ENCODE measurements at places on chromosomes 1 and 21.
A peak's percentile ranks its signal among the peaks of the same experiment; 100 is the strongest.

DNA sequence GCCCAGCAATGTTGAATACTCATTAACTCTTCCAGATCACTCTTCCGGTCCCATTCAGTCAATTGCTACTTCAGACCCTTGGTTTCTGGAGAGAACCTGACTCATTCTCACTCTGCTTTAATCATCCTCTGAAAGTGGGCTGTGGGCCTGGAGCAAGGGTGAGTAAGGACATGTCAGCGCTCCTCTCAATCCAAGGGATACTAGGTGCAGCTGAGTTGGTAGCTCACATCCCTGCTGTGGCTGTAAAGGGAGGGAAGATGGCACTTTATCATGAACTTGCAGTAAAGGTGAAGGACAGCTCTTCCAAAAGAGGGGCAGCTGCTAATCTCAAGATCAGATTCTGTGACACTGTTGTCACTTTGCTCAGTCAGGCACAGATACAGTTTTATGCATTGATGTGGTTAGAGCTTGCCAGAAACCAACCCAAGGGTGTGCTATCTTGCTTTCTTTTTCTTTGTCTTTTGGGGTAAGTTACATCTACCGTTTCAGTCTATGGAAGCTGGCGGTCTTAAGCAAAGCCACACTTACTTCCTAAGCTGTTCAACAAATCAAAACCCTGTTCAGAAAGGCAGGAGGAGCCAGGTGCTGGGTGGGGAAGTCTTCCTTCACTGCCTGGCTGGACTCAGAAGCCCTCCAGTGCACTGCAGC lies 26.5 kb upstream of the NTPCR start:
- DNase-seq, result peak; percentile 30

GRCh38 chr1:154867064-154867825 lies 2.8 kb downstream of the KCNN3 start:
- DNase-seq, result no peak

DNA sequence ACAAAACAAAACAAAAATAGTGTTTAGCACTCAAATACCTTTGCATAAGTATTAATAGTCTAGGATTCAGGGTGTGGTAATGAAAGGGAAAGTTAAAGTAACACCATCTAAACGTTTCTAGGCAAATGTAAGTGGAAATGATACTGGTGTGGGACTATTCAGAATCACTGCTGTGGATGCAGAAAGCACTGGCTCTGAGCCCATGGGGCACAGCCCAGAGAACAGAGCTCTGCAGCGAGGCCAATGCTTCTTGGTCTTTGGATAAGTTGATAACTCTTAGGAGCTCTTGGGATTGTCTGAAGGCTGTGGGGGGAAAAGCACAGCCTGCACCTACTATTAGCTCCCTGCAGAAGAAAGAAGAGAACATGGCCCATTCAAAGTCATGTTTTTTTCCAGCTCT lies 21.4 kb upstream of the DNM3 start:
- DNase-seq, result no peak

GRCh38 chr1:1534401-1535154 lies 5.8 kb downstream of the TMEM240 start:
- no peak for DNase-seq

DNA sequence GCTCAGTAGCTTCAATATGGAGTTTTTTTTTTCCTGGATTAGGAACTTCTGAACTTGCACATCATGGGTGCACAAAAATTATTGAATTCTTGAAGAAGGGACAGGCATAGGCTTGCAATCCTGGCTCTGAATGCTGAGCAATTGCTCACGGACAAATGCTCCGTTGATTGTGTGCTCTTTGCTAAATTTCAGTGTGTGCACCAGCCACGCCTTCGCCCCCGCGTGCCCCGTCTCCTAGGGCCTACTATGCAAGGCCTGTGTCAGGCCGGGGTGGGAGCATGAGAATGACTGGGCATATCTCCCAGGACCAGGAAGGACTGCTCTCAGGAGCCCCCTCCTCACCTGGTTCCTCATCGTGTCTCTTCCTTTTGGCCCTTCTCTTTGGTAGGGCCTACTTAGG lies 17.4 kb downstream of the IL6R start:
- no peak for DNase-seq

- no peak for DNase-seq
Measured at GRCh38 chr1:112713466-112714312, 1.4 kb downstream of the PPM1J start.

DNA sequence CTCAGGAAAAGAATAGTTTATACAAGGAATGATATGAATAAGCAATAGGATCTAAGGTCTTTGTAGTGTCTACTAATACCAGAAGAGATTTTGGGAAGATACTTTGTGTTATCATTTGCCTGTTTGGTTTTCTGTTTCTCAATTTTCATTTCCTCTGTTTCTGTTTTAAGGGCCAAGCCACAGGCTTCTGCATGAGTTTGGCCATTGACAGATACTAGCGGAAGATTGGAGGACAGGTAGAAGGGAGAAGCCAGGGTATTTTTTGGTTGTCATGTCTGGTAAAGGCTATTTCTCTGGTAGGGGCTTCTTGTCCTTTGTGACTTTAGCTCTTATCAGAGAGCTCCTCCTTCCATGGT lies 51.4 kb downstream of the HS2ST1 start:
- no peak for DNase-seq

- DNase-seq, result no peak
Measured at GRCh38 chr1:80341021-80341420, 1334.5 kb upstream of the ADGRL4 start.

- DNase-seq, result no peak
Measured at GRCh38 chr1:233518344-233518743, 95.6 kb upstream of the KCNK1 start.

DNA sequence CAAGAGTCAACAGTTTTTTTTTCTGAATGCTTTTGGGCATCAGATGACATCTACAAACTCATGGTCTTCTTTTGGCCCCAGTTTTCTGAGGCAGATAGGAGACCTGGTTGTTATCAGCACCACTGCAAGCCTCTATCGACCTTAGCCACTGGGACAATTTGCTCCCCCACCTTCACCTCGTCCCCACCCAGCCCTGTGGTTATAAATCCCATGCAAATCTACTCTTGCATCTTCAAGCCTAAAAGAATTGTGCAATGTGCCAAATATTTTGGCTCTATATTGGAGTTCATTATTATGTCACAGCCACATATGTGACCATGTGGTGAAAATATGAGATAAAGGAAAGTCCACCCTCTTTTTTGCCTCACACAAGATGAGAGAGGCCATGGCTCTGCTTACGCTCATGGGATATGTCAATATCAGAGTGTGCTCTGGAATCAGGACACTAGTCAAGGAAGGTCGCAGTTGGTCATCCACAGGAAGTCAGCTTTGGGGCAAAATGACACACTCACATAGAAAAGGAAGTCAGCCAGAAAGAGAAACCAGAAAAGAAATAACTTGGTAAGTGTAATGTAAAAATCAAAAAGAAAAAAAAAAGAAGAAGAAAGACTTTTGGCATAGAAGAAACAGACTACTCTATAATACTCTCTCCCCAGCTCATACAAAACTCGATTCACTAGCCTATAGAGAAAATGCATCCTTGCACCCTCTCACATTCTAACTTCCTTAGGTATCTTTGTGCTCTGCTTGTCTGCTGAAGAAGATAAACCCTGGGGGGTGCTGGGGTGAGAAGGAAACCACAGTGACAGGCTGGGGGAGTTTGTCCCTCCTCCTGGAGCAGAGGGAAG lies 21.2 kb downstream of the SLC30A10 start:
- DNase-seq, result no peak

DNA sequence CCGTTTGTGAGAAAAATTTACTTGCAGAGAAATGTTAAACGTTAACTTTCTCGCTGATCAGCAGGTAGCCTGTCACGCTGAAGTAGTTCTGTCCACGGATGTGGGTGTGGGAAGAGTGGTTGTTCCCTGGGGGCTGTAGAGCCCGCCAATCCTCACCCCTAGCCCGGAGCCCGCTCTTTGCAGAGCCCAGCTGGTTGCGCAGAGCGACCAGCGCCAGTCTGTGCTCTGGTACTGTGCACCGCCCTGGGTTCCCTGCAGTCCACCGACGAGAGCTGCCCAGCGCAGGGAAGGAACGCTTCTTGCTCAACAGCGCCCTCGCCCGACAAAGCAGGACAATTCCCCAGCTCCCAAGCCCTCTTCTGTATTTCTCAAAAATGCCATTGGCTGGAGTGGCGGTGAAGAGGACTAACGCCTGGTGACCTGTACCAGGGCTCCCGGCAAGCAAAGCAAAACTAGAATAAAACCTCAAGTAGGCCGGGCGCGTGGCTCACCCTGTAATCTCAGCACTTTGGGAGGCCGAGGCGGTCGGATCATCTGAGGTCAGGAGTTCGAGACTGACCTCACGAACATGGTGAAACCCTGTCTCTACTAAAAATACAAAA lies 3.3 kb downstream of the RIPPLY3 start:
- peak; percentile 70 for DNase-seq

DNA sequence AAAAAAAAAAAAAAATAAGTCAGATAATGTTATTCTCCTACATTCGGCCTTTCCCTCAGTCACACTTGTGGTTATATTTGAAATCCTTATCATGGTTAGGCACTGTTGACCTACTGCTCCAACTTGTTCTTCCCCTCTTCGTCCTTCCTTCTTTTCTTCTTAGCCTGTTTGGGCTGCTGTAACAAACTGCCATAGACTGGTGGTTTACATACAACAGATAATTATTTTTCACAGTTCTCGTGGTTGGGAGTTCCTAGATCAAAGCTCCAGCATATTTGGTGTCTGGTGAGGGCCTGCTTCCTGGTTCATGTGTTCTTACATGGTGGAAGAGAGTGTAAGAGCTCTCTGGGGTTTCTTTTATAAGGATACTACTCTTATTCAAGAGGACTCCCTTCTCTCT lies 73.4 kb downstream of the RABGAP1L start:
- no peak for DNase-seq

- DNase-seq, result no peak
Measured at GRCh38 chr1:2976180-2976562, 45.1 kb upstream of the ACTRT2 start.

- no peak for DNase-seq
Measured at GRCh38 chr1:27000090-27000816, 6.8 kb downstream of the TRNP1 start.

DNA sequence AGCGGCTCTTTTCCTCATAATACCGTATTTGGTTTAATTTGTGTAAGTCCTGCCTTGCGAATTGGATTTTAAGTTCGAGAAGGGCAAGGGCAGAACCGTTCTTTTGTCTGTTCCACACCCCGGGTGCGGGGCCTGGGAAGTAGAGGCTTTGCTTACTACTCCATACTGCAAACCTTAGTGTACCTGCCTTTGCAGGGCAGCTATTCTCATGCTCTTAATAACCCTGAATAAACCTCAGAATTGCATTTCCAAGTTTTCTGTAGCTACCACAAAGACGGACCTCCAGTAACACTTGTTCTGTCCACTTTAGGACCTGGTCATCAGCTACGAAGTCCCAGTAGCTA lies 657 bp upstream of the HNRNPU start:
- DNase-seq, result no peak

DNA sequence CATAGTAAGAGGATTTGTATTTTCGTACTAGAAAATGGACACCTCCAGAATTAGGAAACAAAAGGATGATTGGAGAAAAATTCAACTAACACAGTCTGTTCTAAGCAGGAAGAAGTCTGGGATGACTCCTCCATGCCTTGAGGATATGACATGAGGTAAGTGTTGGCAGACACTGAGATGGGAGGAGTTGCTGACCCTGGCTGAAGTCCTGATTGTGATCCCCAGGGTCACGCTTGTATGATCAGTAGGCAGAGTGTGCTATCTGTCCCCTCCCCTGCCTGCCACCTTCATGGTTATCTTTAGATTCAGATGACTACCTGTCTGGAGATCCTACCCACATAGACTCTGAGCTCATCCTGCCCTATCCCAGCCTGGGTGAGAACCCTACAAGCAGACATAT lies 249.1 kb downstream of the C1orf94 start:
- no peak for DNase-seq

- no peak for DNase-seq
Measured at GRCh38 chr1:204802401-204803175, 68.1 kb upstream of the NFASC start.

- DNase-seq, result no peak
Measured at GRCh38 chr1:93443454-93443853, 4.5 kb upstream of the FNBP1L start.

- DNase-seq, result no peak
Measured at GRCh38 chr1:153886127-153886526, 36.6 kb downstream of the GATAD2B start.

DNA sequence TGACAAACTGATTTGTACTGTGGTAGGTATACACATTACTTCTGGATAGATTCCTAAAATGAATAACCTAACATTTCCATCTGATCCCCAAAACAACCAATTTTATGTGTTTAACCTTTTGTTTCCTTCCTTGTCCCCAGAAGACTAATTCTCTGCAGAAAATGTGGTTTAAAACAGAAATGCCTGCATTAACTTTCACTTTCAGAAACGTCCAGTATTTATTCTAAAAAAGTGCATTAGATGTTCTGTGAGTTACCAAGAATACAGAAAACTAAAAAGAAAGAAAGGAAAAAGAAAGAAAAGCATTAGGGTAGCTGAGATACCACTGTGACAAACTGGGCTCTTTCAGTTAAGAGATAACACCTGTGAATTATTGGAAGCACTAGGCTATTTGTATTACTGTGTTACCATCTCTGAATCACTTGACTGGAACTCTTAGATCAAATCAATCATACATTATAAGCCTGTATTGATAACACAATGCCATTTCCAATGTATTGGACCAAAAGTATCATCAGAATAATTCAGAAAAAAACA lies 177.7 kb downstream of the NCAM2 start:
- no peak for DNase-seq

GRCh38 chr21:38424305-38425019 lies 73.8 kb downstream of the ERG start:
- DNase-seq, result no peak

DNA sequence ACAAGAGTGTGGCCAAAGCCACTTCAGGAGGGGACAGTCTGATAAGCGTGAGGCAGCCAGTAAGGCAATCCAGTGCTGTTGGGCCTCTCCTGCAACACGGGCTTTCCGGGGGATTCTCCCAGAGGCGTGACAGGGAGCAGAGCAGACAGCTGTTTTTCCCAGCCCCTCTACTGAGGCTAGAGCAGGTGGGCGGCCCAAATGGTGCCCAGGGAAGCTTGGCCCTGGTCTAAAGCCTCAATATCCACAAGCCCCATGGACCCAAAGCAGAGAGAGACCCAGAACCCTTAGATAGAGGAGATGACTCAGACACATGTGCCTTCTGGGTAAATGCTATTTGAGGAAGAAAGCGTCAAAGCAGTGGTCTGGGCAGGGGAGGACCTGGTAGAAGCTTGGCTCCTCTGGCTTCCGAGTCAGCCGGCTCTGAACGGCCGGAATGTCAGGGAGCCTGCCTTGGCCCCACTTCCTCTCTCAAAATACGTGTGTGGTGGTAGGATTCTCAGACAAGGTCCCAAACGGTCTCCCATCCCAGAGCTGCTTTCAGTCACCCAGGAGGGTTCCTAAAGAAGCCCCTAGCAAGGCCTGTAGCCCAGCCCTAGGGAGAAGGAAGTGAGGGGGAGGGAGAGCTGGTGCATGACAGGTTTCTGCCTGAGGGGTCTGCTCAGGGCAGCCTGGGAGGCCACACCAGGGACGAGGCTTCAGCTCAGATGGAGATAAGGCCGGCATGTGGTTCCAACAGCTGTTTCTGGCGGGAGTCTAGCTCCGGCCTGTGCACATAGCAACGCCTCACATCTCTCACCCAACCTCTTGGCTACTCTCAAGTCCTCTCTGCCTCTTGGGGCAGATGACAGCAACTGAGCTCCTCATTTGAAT lies 28.8 kb downstream of the PIK3C2B start:
- DNase-seq, result no peak

GRCh38 chr1:233085566-233085965 lies 135.2 kb downstream of the NTPCR start:
- no peak for DNase-seq

GRCh38 chr1:89929467-89930063 lies 65.3 kb upstream of the ZNF326 start:
- DNase-seq, result no peak

All from effector memory CD8-positive, alpha-beta T cell (primary cell).